ENCODE measurements at places on chromosomes 4 and X.

DNA sequence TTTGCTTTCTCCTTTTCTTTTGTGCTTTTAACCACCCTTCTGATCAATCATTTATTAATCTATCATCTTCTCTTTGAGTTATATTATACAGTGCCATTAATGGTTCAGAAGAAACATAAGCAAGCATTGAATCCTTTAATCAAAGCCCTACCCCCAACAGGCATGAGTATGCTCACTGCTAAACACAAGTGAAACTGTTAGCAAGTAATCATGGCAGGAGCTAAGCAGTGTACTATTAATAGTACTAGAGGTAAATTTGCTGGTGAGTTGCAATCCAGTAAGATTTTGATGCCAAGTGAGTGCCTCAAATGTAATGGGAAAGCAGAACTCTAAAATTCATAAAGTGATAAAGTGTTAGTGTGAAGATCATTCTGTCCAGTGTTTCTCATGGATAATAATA lies 57.2 kb downstream of the FNIP2 start:
- no peak for DNase-seq

- DNase-seq = no peak
Measured at GRCh38 chrX:39609941-39610340, 487.8 kb downstream of the BCOR start.

DNA sequence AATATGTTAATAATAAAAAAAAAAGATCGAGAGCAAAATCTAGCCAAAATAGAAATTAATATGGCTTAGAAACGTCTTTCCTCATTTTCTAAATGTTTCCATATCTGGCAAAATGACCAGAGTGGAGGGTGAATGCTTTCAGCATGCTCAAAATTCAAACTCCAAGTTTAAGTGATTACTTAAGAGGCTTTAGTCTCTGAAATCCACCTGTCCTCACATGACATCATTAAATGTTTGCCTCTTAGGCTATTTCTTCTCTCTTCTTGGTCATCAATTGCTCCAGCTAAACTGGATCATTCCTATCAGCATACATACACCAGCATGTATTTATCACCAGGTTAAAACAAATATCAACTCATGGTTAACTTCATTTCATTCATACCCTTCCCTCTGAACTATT lies 54.5 kb upstream of the ATXN3L start:
- DNase-seq = no peak

GRCh38 chrX:151570561-151570960 lies 7.1 kb downstream of the PASD1 start:
- no peak for DNase-seq

- DNase-seq = no peak
Measured at GRCh38 chr4:87014284-87014782, 79.5 kb downstream of the AFF1 start.

DNA sequence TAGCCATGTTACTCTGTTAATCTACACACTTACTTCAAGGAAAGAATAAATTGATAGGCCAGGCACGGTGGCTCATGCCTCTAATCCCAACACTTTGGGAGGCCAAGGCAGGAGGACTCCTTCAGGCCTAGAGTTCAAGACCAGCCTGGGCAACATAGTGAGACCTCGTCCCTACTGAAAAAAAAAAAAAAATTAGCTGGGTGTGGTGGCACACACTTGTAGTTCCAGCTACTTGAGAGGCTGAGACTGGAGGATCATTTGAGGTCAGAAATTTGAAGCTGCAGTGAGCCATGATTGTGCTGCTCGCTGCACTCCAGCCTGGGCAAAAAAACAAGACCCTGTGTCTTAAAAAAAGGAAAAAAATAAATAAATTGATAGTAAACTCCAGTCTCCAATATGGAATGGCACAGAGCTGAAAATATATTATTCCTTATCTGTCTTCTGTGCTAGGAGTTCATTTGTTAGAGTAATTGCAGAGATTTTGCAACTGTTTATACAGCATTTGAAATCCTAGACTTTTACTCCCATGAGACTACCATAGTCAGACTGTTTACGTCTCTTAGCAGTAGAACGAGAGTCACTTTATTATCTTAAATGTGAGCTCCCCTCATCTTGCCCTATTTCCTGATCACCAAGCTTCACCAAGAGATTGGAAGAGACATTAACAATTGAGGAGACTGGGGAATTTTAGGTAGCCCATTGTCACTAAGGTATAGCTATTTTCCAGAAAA lies 18.8 kb upstream of the TMEM131L start:
- no peak for DNase-seq

DNA sequence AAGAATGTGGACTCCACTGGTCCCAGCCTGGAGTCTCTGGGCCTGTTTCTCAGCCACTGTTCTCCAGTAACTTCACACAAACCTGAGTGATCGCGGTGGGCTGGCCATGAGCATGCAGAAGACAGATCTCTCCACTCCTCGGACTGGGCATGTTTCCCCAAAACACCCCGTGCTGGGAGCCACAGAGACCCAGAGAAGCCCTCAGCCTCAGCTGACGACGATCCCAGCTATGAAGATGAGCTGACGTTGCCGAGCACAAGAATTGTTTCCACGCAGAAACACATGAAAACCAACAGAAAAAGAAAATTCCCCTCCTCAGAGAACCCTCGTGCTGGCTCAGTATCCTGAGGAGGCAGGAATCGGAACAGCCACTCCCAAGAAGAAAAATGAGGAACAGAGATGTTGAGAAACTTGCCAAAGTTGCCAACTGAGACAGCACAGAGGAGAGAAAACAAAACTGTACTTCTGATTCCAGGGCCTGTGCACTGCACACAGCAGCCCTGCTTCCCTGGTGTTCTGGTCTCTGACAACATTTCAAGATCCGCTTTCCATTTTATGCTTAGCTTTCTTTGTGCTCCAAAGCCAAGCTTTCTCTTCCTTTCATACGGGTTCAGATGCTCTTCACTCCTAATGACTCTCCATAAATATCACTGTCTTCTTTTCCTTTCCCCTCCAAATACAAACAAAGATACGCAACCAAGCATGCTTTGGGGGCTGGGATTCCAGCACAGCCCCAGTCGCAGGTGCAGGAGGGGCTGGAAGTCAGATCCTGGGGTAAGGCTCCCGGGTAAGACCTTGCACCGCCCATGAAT lies 81.4 kb downstream of the IRF2 start:
- DNase-seq = no peak

DNA sequence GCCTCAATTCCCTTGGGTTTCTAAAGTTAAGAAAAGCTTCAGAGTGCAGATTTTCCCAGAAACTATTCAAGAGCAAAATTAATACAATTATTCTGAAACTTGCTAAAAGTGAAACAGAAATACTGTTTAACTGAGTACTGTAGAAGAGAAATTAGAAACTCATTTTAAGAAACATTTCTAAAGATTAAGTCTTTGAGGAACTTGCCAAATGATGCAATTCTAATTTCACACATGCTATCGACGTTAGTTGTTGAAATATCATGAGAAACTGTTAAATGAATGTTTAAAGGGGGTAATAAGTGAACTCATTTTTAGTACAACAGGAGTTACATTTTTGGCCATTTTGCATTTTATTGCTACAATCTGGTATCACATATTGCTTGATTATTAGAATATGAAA lies 125.3 kb upstream of the MAOA start:
- DNase-seq = no peak

DNA sequence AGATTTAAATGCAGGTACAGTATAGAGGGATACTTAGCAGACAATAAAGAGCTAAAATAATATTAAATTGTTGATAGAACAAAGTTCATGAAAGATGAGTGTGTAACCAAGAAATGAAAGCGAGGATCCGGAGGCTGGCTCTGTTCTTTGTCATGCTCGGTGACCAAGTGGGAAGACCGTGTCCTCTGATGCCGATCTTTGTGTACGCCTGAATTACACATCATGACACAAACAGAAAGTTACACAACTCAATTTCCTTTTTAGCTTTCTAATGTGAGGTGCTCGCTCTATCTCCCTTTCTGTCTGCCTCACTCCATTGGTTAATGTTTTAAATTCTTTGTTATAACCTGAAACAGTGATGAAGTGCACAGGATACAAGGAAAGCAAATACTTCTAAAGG lies 114.8 kb upstream of the NEIL3 start:
- no peak for DNase-seq

- no peak for DNase-seq
Measured at GRCh38 chr4:65089666-65090065, 580.6 kb downstream of the EPHA5 start.

- no peak for DNase-seq
Measured at GRCh38 chrX:104195489-104196084, 29.3 kb downstream of the FAM199X start.

- DNase-seq = no peak
Measured at GRCh38 chr4:28879178-28879577, 1841.0 kb upstream of the PCDH7 start.

DNA sequence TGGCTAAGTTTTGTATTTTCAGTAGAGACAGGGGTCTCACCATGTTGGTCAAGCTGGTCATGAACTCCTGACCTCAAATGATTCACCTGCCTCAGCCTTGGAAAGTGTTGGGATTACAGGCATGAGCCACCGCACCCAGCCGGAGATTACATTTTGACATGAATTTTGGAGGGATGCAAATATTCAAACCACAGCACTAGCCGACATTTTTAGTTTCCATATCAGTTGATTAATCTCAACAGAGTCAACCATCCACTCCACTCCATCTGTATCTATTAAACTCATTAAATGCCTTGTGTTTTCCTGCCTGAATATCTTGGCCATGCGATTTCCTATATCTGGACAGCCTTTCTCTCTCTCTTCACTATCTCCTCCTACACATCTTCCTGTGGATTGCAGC lies 64.1 kb upstream of the PDGFRA start:
- no peak for DNase-seq

DNA sequence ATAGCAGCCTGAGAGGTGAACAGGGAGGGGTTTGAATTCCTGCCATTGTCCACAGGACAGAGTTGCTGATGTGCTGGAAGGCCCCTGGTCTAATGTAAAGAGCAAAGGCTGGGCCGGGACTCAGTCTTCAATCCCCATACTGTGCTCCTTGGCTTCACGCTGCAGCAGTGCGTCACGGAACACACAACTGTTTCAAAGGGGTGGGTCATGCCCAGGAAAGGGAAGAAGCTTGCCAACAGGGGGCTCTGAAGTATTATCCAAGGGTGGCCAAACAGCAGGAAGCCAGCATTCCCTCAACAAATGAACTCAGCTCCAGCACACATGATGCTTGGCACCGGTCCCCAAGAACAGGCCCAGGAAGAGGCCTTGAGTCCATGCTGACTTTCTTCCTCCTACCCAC lies 122.5 kb downstream of the NFKB1 start:
- DNase-seq = no peak

GRCh38 chr4:168677063-168677462 lies 180.2 kb downstream of the PALLD start:
- DNase-seq = no peak

- no peak for DNase-seq
Measured at GRCh38 chr4:98094118-98094517, 49.2 kb downstream of the STPG2 start.

DNA sequence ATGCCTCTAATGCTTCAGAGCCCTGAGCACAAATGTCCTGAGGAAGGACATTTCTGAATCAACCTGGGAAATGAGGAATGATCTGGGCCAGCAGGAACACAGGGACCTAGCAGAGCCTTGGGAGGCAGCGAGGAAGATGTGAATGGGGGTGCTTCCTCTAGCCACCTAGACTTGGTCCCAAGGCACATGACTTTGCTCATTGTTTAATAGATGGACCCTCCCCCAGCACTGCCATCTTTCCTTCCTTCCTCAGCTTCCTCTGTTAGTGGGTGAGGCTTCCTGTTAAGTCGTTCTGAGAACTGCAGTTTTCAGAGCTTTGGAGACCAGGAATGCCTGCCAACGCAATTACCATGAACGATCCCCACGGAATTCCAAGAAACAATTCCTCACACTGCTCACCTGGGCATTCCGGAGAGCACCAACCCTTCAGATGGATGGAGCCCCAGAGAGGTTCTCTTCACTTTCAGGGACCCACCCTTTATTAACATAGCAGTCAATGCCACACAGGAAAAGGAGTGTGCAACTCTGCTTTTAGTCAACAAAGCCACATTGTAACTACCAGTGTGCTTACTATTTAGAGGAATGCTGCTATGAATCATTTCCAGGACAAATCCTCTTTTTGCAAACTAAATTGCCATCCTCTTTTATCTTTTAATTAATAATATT lies 48.5 kb upstream of the STIM2 start:
- DNase-seq = no peak

GRCh38 chr4:2408401-2408958 lies 10.0 kb downstream of the ZFYVE28 start:
- DNase-seq = no peak

GRCh38 chrX:9184211-9184610 lies 150.3 kb upstream of the FAM9B start:
- DNase-seq = no peak

DNA sequence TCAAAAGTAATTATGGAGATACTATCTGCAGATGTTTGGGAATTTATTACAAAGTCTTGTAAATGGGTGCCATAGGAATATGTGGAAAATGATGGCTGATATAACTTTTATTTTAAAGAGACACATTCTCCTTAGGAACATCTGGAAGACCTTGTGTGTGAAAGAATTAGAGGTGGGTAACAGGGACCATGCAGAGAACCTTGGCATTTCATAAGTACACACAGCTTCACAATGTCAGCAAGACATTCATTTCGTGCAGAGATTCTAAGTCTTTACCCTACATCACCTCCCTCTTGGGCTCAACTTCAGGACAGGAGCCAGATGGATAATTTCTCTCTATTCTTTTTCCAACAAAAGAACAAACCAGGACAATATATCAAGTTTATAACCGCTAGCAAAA lies 458.1 kb upstream of the INTU start:
- DNase-seq = no peak

DNA sequence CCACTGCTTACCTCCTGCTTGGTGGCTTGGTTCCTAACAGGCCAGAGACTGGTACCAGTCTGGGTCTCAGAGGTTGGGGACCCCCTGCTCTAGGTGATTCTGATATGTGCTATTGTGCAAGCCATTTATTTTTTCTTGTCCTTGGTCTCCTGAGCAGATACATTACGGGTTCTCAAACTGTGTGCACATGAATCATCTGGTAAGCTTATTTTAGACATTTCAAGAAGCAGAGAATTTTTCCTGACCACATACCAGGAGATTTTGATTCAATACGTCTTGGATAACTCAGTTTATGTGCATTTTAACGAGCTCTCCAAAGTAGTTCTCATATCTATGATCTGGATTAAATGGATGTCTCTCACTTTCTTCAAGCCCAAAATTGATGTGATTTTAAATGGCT lies 77.2 kb downstream of the FHIP1A start:
- no peak for DNase-seq

DNA sequence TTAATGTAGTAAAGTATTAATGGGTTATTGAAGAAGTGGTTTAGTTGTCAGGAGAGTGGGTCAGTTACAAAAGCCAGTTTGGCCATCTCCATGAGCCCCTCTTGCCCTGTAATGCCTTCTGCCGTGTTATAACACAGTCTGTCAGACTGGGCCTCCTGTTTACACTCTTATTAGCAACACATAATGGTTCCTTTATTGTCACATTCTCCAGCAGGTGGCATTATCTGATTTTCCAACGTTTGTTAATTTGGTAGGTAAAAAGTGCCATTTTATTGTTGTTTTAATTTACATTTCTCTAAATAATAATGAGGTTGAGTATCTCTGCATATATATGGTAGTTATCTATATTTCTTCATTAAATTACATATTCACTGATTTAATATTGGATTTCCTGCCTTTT lies 560.8 kb downstream of the FGF13 start:
- no peak for DNase-seq

GRCh38 chrX:129577473-129577872 lies 37.4 kb downstream of the OCRL start:
- no peak for DNase-seq

- DNase-seq = peak; percentile 87
Measured at GRCh38 chr4:177250056-177250696, 59.5 kb upstream of the NEIL3 start.

Measured in mesothelial cell of epicardium (in vitro differentiated cells).